Fibroblast of skin of left biceps (primary cell): ENCODE measurements at places on chromosomes 5 and 9.

- DNase-seq: no peak
These were observed at the start of gene TRAF1 for GRCh38 chr9:120926397-120926928. TRAF1 (minus strand) TSS chr9:120926796; CDS start chr9:120926075, 721 bp downstream.

DNA sequence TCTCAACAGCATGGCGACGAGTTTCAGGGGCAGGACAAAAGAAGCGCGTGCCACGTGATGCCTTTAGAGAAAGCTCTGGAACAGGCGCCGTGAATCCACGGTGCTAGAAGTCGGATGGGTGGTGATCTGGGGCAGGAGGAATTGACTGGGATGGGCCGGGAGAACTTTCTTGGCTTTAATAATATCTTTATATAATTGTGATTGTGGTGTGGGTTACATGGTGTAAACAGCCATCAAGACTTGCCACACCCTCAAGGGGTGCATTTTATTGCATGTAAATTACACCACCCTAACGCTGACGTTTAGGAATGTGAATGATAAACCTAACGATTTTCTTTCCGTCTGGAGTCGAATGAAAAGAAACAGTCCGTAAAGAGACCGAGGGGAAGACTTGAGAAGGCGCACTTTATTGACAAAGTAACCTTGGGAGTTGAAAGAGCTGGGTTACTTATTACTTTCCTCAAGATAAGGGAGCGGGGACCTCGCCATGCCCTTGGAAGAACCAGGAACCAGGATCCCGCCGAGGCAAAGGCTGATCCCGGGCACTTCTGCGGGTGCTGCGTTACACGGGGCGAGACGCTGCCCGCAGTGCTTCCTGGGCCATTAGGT is 8.5 kb downstream of the NRARP start:
- no peak for DNase-seq

- DNase-seq: no peak
These were observed 7.5 kb upstream of the SLC6A18 start for GRCh38 chr5:1217596-1218206.

DNA sequence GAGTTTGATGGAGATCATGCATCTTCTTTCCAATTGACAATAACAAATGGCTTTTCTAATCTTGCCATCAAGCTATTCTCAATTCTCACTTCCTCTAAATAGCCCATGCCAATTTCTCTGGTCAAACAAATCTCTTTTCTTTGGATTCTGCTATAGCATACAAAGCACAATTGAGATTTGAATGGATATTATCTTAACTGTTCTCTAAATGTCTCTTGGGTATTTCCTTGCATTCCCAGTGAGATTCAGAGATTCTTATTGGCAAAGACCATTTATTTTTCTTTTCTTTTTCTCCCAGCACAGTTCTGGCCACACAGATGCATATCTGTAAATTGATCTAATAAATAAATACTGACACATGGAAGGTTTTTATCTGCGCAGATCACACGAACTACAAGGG is at the start of gene OR1N2:
TSS of gene OR1N2 (plus strand) at position 301 of the 400 bp plus-strand sequence. CDS start 100 bp downstream, outside the sequence.
- DNase-seq: no peak

DNA sequence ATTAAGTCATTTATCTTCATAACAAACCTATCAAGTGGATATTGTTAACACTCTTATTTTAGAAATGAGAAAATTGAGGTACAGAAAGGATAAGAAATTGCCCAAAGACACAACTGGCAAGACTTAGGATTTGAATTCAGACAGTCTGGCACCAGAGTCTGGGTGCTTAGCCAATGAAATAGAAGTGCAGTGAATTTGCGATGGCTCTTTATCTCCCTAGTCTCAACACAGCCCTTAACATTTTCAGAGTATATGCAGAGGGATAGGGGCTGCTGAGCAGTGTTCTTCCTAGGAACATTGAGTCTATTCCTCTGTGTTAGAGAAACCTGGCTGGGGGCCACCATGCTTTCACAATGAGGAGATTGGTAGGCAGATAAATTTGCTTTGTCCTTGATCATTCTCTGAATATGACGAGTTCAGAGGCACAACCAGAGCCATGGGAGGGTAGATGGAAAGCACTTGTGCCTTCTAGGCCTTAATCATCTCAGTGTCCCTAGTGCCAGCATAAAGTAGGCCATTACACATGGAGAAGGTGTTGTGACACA is 6.1 kb upstream of the FSD1L start:
- DNase-seq: no peak

DNA sequence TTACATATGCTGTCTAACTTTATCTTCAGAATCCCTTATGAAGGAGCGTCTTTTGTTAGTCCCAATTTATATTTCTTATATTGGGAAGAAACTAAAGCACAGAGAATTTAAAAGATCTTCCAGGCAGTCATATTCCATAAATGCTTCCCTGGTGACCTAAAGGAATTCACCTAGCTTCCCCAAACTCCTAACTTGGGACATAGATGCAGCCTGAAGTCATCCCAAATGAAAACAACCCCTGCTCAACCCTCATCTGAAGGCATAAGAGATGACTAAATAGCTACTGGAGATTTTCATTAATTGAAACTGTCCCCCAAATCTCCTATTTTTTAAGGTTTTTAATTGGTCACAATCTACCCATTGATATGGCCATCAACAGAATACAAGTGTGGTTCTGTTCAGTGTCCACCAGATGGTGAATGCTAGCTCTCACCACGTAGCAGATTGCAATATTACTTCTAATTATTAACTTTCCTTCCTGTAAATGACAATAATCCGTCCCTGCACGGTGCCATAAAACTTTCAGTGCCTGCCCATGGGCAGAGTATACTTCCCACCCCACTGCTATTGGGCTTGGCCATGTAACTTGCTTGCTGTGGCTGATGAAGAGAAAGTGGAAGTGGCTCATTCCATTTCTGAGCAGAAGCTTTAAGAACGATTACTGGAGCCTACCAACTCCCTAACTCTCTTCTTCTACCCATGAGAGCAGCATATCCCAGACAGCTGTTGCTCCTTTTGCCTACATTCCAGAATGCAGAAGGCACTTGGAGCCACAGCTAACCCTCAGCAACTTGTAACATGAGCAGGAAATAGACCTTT is 18.7 kb downstream of the PRUNE2 start:
- no peak for DNase-seq

GRCh38 chr9:6076851-6077250 is 61.4 kb upstream of the RANBP6 start:
- DNase-seq: no peak

- no peak for DNase-seq
These were observed 4.2 kb downstream of the CARNMT1 start for GRCh38 chr9:75023846-75024245.

- DNase-seq: no peak
These were observed 212.0 kb downstream of the DEPDC1B start for GRCh38 chr5:60487885-60488442.

- DNase-seq: no peak
These were observed 19.4 kb upstream of the FCN1 start for GRCh38 chr9:134937164-134937555.

DNA sequence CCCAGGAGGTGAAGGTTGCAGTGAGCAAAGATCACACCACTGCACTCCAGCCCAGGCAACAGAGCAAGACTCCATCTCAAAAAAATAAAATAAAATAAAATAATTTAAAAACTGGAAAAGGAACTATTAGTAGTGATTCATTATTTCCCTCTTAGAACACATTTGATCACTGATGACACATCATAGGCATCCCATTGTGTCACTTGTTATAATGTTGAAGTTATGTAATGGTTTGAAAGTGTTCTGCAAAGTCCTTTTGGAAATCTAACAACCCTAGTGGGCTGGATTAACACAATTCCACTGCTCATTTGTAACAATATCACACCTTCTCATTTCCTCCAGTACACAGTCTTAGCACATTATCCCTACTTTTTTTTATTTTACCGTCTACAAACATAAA is 81.8 kb upstream of the LMNB1 start:
- DNase-seq: no peak
